GM12865 (cell line): ENCODE measurements at places on chromosomes 2 and 18.

DNA sequence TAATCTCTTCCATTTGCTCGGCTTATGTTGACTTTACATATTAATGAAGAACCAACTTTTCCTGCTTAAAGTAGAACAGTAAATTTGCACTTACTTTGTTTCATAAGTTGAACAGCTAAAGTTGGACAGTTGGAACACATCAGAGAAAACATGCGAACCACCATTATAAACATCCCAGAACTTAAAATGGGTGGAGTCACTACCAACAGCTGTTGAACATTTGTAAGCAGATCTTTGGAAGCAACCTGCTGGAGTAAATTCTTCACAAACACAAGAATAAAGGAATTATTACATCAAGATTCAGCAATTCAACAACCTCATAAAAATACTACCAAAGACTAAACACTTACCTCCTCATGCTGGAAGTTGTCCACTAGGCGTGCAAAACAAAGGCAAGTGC, 96.4 kb upstream of the DNER start:
- no peak for DNase-seq

DNA sequence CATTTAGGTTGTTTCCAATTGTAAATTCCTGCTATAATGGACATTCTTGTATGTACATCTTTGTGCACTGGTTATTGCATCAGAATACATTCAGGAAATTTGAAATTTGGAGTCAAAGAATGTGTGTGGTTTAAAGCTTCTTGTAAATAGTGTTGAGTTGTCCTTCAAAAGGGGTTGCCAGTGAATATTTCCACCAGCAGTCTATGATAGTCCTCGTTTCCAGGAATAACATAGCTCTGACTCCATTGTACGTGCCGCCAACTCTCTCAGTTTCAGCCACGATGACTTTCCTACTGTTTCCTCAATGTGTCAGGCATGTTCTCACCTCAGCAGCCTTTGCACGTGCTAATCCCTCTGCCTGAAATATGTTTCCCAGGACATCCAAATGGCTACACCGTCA, 10.9 kb upstream of the HS6ST1 start:
- no peak for DNase-seq

- no peak for DNase-seq
Measured at GRCh38 chr18:73511771-73512503, 635.7 kb downstream of the FBXO15 start.

DNA sequence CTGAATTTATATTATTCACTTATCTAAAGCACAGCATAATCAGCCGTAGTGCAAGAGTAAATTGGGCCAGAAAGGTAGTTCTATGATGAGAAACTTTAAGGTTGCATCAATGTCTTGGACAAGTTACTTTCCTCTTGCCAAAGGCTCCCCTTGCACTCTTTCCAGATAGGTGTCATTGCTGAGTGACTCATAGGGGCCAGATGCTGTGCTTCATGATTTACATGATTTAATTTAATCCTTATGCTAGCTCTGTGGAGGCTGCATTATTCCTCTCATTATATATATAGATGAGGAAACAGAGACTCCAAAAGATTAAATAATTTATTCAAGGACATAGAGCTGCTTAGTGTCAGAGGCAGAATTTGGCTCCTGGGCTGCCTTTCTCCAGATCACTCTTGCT, 5.0 kb downstream of the CFAP221 start:
- DNase-seq = no peak

DNA sequence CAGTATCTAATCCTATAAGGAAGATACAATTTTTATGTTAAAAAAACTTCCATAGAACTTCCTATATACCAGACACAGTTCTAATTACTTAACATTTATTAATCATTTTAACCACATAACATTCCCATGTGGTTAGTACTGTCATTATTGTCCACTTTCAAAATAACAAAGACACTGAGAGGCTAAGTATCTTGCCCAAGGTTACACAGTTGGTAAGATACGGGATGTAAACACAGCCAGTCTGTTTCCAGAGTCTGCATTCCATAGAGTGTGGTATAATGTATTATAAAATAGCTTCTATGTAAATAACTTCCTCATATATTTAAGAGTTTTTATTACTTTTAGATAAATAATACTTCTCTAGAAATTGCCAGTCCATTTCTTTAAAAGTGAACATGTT, 383.3 kb upstream of the ETAA1 start:
- no peak for DNase-seq
